ENCODE measurements at places on chromosomes 12 and 14. TPM values are rescaled to one million over a fixed set of nuclear protein-coding genes. Genes with fewer than 3 reads are reported as not detected.

Gene CACNA2D4
- 0.18 TPM for total RNA-seq

Gene LRP1-AS
- not detected for total RNA-seq

DNA sequence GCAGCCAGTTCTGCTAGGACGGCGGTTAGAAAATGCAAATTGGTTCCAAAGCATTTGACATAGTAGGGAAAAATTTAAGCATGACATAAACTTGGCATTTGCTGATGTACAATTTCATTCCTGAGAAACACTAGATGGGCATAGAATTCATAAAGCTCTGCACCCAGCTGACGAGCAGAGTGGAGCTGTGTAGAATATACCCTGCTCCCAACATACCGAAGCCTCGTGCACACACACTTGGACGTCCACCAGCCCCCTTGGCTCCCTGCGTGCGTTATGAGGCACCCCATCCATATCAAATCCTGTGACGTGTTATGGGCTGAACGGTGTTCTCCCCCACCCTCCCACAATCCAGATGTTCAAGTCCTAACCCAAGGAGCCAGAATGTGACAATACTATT lies 65.4 kb downstream of the CLMN start:
- no peak for DNase-seq

DNA sequence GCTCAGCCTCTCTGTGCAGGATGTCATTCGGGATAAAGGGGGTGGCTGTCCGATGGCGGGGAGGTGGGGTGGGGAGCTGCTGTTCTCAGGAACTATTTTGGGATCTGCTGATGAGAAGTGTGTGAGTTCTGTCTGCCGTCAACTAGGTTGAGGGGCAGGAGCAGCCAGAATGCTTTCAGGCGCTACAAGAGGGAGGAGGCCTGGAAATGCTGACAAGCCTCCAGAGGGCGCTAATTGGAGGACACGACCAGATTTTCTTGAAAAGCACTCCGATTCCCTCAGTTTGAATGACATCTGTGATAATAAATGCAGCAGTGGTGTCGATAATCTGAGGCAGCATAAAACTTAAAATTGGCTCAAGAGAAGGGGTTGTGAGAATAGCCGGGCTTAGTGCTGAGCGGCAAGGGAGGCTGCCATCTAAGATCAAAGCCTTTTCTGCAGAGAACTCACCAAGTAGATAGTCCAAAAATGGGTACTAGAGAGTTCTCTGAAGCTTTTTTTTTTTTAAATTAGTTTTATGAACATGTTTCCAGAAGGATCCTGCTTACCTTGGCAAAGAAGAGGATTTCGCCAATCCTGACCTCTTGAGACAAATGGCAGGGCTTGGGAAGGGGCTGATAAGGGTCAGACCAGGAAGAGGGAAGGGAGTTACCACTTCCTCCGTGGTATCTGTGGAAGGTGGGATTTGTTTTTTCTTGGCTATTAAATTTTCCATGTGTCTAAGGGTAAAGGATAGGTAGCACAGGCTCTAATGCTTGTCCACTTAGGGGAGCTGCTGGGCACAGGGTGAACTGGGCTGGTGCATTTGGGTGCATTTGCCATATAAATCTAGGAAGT lies 94.4 kb downstream of the CRACR2A start:
- DNase-seq, result no peak

- no peak for DNase-seq
Measured at GRCh38 chr14:104440297-104440956, 139.1 kb upstream of the C14orf180 start.

DNA sequence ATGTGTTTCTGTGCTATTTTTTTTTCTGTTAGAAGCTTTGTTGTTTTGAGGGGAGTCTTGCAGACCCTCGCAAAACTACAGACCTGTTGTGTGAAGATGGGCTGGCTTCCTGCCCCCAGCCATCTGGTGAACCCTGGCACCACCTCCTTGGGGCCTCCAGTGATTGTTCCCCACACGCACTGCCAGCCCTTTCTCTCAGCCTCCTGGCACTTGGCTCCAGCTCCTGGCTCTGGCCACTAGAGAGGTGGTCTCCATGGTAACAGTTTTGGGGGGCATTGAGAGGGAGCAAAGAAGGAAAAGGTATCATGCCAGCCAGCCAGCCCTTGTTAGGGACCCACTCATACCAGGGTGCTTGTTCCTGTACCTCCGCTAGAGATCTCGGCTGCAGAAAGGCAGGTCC lies 176.4 kb upstream of the RPH3A start:
- no peak for DNase-seq

DNA sequence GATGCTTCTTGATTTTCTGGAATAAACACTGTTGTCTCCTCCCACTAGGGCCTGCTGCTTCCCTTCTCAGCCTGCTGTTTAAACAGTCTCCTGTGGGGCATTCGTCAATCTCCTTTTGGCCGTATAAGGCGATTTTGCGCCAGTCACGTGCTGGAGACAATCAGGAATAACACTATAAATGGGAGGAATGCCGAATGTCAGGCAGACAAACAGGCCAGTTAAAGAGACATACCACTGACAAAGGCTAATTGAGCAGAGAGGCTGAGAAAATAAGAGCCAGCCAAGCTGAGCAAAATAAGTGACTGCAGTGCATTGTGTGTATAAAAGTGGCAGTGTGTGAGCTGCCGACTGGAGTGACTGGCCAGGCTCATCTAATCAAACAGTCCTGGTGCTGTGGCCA lies 23.3 kb downstream of the DMAC2L start:
- DNase-seq, result no peak

DNA sequence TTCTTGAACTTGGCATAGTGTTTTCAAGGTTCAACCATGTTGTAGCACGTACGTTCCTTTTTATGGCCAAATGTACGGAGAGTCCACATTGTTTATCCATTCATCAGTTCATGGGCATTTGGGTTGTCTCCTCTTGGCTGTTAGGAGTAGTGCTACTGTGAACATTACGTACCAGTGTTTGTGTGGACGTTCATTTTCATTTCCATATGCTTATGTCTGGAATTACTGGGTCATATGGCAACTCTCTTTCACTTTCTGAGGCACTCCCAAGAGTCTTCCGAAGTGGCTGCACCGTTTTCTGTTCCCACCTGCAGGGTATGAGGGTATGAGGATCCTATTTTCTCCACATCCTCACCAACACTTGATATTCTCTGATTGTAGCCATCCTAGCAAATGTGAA lies 49.1 kb upstream of the TSPAN9 start:
- no peak for DNase-seq

DNA sequence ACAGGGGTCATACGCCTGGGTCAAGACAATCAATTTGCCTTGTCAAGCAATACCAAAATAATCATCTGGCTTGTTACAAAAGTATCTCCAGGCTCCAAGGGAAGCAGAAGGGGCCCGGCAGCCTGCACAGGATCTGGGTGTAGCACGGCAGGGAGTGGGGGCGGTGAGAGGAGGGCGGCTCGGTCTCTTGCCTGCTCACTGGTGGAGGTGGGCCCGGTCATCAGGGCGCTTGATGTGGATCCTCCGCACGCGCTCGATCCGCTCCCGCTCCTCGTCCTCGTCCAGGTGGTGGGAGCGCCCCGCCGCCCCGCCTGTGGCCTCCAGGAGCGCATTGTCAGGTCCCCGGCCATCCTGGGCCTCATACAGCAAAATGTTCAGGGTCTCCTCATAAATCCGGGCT lies 25.7 kb downstream of the KCTD10 start:
- DNase-seq, result no peak

GRCh38 chr12:108633534-108634248 lies at the start of gene SELPLG:
Gene SELPLG, minus strand, starts transcription at chr12:108633894. Its CDS starts 9,587 bp downstream, at chr12:108624307.
- DNase-seq, result no peak
